ENCODE measurements at places on chromosomes 4 and X.

- no peak for DNase-seq
Observed at GRCh38 chr4:86841309-86841708, 7.9 kb downstream of the SLC10A6 start.

GRCh38 chrX:23334848-23335599, at the start of gene PTCHD1:
Gene PTCHD1 (plus strand): TSS chrX:23334849. CDS start chrX:23334876, 27 bp downstream.
- no peak for DNase-seq

GRCh38 chr4:114691865-114692264, 93.3 kb downstream of the UGT8 start:
- DNase-seq: no peak

DNA sequence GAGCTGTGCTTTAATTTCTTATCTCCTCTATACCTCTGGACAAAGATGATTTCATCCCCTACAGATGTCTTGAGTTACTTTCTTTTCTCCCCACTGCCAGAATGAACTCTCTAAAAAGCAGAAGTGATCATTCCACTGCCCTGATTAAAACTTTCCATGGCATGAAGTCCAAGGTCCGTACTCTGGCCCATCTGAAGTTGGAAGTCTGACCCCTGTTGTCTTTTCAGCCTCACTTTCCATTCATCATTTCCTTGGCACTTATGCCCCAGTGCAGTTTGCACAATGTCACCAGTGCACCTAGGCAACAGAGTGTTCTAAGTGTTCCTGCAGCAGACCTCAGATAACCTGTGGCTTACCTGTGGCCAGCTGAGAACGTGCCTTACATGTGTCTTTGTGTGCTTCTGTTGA, 242.4 kb downstream of the FRAS1 start:
- no peak for DNase-seq

- peak; percentile 49 for DNase-seq
Observed at GRCh38 chrX:151680805-151681204, 14.5 kb upstream of the PRRG3 start.

GRCh38 chr4:176981551-176981950, 188.8 kb upstream of the VEGFC start:
- no peak for DNase-seq

GRCh38 chrX:41133551-41133950, 48.3 kb downstream of the USP9X start:
- no peak for DNase-seq

DNA sequence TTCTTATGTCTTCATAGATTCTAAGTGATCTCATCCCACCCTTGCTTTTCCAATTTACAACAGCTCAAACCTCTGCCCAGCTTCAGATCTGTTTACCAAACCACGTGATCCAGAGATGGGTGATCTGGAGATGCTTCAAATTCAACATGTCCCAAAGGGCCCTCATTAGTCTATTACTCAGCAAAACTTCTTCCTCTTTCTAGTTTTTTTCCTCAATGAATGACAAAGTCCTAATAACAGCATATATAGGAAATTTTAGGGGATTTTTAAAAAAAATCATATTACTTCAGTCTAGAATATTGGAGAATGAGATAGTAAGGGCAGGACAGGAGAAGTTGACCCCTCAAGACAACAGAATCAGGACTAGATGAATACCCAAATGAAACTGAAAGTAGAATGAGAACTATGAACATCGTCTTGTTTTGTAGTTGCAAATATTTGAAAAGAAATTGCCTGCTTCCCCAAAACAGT, 127.1 kb downstream of the CFAP299 start:
- no peak for DNase-seq

GRCh38 chr4:93416344-93417128, 412.0 kb upstream of the ATOH1 start:
- DNase-seq: no peak

- no peak for DNase-seq
Observed at GRCh38 chrX:31060016-31060415, 11.8 kb downstream of the FTHL17 start.

GRCh38 chrX:135436966-135437866, 15.5 kb downstream of the SMIM10L2A start:
- DNase-seq: no peak

GRCh38 chr4:98521486-98521885, 136.9 kb downstream of the TSPAN5 start:
- DNase-seq: no peak

GRCh38 chr4:54687887-54688841, 30.4 kb downstream of the KIT start:
- DNase-seq: no peak

DNA sequence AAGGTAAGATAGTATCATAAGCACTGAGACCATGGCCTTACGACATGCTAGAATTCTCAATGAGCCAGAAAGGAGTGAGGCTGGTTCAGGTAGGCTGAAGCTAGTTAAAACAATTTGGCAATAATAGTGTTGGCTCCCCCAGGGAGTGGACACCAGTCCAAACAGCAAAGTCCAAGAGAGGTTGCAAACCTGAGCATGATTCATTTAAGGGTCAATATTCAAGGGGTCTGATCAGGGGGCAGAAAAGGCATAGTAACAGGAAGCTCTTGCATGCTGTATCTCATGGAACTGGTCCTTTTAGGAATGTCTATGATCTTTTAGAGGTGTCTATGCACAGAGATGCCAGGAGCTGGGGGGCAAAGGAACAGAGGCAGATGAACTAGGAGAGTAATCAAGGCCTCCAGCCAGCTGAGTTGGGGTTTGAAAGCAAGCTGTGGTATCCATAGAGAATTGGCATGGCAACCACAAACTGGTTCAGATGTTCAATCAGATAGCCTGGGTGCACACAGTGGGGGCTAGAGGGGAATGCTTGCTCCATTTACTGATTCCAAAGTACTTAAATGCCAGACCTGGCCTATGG, 5.1 kb downstream of the GJB1 start:
- DNase-seq: no peak

DNA sequence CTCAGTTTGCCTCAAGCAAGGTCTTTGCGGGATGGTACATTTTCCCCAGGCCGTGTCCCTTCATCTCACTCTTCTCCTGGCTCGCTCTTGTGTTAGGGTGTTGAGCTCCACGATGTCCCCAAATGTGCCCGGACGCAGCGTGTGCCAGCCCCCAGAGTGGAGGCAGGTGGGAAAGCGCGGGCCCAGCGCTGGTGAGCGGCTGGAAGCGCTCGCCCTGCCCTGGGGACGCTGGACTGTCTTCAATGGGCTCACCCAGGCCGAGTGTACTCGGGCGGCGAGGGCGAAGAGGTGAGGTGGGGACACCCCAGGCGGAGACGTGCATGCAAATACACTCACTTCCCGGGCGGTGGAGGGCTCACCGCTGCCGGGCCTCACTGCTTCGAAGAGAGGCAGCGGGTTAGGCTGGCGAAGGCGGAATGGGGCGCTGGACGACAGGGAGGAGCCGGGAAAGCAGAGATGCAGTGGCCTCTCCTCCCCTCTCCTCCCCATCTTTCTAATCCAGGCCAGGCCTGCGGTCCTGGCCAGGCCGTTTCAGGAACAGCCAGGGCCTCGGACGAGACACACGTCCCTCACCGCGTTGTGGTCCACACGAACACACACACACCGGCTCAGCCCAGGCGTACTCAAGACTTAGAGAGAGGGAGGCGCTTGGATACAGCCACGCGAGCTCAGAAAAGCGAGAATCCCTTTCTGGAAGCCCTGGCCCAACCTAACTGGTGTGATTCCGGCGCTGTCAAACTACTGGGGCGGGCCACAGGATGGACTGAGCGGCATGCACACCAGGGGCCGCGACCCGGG, 2.2 kb downstream of the NKX6-1 start:
- DNase-seq: no peak

All from activated CD4-positive, alpha-beta T cell treated with anti-CD3 and anti-CD28 coated beads, Interleukin-2, amount 10 ng/mL, durations not matched to agents 7 days and 5 days (primary cell).